ENCODE measurements at places on chromosomes 6 and 20.
A peak's percentile ranks its signal among the peaks of the same experiment; 100 is the strongest.

- no peak for DNase-seq
- no peaks in the 10 kb centered on the region for H3K4me1 ChIP-seq
- H3K27ac ChIP-seq: no peak overlapping the region
- H3K27me3 ChIP-seq: no peaks in the 10 kb centered on the region
Measured at GRCh38 chr6:28597217-28597835, 71.6 kb downstream of the GPX5 start.

GRCh38 chr20:44439318-44439717 lies 36.4 kb upstream of the TTPAL start:
- H3K27me3 ChIP-seq: no peaks in the 10 kb centered on the region
- DNase-seq: no peak
- H3K27ac ChIP-seq: no peak overlapping the region
- no peak overlapping the region for H3K4me3 ChIP-seq
- H3K4me1 ChIP-seq: no peaks in the 10 kb centered on the region

DNA sequence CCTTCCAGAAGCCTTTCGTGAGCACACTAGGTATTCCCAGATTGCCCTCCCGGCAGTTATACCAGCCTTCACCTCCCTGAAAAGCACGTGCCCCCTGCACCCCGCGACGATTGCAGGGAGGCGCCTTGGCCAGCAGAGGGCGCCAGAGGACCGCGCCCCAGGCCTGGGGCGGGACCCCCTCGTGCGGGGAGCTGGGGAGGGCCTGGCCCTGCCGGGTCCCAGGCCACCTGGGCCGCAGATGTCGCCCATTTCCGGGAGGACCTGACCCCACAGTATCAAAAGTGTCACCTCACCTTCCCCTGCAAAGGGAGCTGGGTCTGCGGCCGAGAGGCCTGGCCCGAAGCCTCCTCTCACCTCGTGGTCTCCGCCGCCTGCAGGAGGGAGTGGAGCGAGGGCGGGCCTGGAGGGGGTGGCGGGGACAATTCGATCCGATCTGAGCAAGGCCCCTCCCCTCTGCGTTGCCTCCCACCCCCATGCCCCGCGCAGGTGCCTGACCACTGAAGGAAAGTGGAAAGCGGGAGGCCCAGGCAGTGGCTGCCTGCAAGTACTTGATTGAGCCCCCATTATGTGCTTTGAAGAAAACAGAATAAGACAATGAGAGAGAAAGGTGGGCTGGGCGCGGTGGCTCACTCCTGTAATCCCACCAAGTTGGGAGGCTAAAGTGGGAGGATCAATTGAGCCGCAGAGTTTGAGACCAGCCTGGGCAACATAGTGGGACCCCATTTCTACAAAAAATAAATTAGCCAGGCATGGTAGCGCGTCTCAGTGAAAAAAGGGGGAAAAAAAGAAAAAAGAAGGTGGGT lies 3.5 kb upstream of the SNAI1 start:
- H3K4me1 ChIP-seq: peaks cover 31% of the 10 kb centered on the region
- no peaks in the 10 kb centered on the region for H3K36me3 ChIP-seq
- DNase-seq: no peak
- H3K4me3 ChIP-seq: peak overlapping the region; percentile 39
- H3K27ac ChIP-seq: no peak overlapping the region
- H3K27me3 ChIP-seq: no peaks in the 10 kb centered on the region

DNA sequence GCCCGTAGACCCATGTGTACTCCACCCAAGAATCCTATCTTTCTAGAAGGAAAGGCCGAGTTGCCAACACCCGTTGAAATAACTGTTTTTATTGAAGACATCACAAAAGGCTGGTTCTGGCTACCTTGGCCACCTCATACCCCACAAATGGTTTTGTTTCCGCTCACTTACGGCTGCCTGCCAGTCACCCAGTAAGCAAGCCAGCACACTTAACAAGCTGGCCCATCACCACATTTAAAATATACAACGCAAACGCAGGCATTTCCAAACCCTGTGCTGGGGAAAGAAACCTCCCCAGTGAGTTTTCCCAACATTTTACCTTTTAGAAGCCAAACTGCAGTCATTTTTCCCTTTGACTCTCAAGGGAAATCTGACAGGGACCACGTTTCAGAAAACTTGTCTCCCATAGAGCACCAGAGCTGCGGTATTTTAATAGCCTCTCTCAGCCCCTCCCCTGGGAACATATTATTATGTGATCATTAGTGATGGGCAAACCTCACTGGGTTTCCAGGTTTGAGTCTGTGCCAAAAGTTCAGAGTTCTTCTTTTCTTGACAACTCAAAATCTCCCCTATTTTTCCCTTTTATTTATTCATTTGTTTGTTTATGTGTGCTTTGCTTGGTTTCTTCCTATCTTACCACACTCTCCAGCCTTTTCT lies 36.7 kb upstream of the BMP2 start:
- no peak overlapping the region for H3K4me3 ChIP-seq
- no peak overlapping the region for H3K27ac ChIP-seq
- H3K4me1 ChIP-seq: no peaks in the 10 kb centered on the region
- no peaks in the 10 kb centered on the region for H3K36me3 ChIP-seq
- H3K27me3 ChIP-seq: no peaks in the 10 kb centered on the region
- no peak for DNase-seq

- H3K27me3 ChIP-seq: no peaks in the 10 kb centered on the region
- H3K27ac ChIP-seq: no peak overlapping the region
- H3K4me3 ChIP-seq: no peak overlapping the region
- no peak for DNase-seq
- no peaks in the 10 kb centered on the region for H3K36me3 ChIP-seq
Measured at GRCh38 chr20:61749406-61750075, 316.1 kb downstream of the TAF4 start.

GRCh38 chr6:87029711-87030314 lies 65.1 kb downstream of the CGA start:
- H3K4me1 ChIP-seq: no peaks in the 10 kb centered on the region
- no peaks in the 10 kb centered on the region for H3K36me3 ChIP-seq
- no peak overlapping the region for H3K27ac ChIP-seq
- H3K4me3 ChIP-seq: no peak overlapping the region
- no peak for DNase-seq

DNA sequence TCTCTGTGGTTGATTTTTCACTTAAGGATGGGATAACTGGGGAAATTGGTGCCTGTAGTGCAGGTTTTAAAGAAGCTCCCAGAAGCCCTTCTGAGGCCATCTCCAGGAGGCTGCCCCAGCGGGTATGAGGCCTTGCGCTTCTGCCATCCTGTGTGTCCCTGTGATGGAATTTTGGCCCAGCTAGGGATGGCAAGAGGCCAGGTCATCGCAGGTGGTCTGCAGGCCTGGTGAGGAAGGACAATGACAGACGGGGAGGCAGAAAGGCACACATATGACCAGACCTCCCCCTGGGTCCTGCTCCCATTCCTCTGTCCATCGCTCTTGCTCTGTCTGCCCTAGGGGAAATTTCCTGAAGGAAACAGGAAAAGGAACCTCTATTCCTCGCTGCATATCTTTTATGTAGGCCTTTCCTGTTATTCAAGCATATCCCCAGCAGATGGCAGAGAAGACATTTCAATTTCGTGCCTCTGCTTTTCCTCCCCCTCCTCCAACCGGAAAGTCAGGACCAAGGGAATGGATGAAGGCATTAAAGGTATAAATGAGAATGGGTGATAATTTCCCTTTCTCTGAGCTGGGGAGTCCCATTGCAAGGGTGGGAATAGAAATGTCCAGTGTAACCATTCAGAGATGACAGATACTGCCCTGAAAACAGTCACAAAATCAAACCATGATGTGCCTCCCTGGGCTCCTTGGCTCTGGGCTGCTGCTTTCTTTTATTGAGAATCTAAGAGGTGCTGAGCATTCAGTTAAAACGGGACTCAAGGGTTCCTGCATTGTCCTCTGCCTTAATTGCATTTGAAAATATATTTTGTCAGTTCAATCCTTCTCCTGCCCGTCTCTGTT lies 17.6 kb upstream of the HLA-F start:
- no peaks in the 10 kb centered on the region for H3K27me3 ChIP-seq
- H3K36me3 ChIP-seq: no peaks in the 10 kb centered on the region
- no peak overlapping the region for H3K27ac ChIP-seq
- no peak for DNase-seq

- DNase-seq: no peak
- no peaks in the 10 kb centered on the region for H3K36me3 ChIP-seq
- no peaks in the 10 kb centered on the region for H3K4me1 ChIP-seq
- no peak overlapping the region for H3K4me3 ChIP-seq
- no peaks in the 10 kb centered on the region for H3K27me3 ChIP-seq
Measured at GRCh38 chr20:24783631-24784492, 165.2 kb upstream of the CST7 start.

DNA sequence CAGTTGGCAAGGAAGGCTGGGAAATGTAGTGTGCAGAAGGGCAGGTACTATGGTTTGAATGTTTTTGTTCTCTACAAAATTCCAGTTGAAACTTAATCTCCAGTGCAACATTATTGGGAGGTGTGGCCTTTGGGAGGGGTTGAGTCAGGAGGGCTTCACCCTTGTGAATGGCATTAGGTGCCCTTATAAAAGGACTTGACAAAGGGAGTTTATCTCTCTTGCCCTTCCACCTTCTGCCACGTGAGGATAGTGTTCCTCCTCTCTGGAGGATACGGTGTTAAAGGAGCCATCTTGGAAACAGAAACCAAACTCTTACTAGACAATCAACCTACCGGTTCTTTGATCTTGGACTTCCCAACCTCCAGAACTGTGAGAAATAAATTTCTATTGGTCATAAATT lies 82.2 kb upstream of the LRFN2 start:
- H3K36me3 ChIP-seq: no peaks in the 10 kb centered on the region
- H3K4me3 ChIP-seq: no peak overlapping the region
- H3K4me1 ChIP-seq: no peaks in the 10 kb centered on the region
- no peaks in the 10 kb centered on the region for H3K27me3 ChIP-seq

DNA sequence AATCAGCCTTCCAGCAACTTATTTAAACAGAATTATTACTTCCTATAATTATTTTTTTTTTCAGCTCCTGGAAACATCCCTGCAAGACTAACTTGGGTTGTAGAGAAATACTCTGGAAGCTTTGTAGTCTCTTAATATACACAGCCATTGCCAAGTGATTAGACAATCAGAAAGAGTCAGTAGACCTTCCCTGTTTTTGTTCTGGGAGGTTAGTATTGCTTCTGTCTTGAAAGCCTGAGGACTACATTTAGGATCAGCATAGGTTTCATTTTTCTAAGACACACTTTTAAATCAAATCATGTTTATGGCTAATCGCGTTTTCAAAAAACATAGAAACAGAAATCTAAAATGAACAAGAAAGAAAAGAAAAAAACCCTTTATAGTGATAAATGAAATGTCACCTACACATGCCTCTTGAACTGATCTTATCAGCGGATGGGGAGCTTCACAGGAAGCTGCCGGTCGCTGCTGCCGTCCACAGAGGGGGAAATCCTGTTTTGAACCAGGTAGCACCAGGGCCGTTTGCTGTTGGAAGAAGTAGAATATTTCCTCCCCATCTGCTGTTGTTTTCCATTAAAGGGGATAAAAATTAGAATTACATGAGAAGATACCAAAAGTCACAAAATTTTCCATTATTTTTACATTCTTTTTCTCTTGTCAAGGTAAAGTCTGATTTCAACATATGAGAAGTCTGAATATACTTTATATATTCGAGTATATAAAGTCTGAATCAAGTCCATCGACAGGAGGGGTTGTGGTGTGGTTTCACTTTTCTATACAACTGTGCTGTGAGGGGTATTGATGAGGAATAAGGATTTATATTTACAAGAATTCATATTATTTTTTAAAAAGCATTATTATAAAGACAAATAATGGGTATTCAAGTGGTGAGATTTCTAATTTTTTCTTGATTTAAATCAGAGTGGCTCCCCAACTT lies 94.6 kb downstream of the ARMC2 start:
- H3K27ac ChIP-seq: peak overlapping the region; percentile 89
- peaks cover 73% of the 10 kb centered on the region for H3K4me1 ChIP-seq
- DNase-seq: no peak
- H3K36me3 ChIP-seq: no peaks in the 10 kb centered on the region

- H3K4me3 ChIP-seq: no peak overlapping the region
- no peak overlapping the region for H3K27ac ChIP-seq
- no peaks in the 10 kb centered on the region for H3K27me3 ChIP-seq
- H3K36me3 ChIP-seq: no peaks in the 10 kb centered on the region
- H3K4me1 ChIP-seq: peaks cover 15% of the 10 kb centered on the region
Measured at GRCh38 chr6:26230351-26230750, 134.6 kb upstream of the BTN3A2 start.

- H3K27me3 ChIP-seq: no peaks in the 10 kb centered on the region
- no peak overlapping the region for H3K27ac ChIP-seq
- H3K4me1 ChIP-seq: no peaks in the 10 kb centered on the region
- no peaks in the 10 kb centered on the region for H3K36me3 ChIP-seq
- no peak for DNase-seq
Measured at GRCh38 chr20:18004384-18005031, 35.7 kb downstream of the MGME1 start.

- H3K36me3 ChIP-seq: no peaks in the 10 kb centered on the region
- peak overlapping the region; percentile 9 for H3K4me3 ChIP-seq
- H3K27me3 ChIP-seq: no peaks in the 10 kb centered on the region
- peaks cover 76% of the 10 kb centered on the region for H3K4me1 ChIP-seq
- H3K27ac ChIP-seq: no peak overlapping the region
- DNase-seq: no peak
Measured at GRCh38 chr6:37822851-37823682, 3.5 kb downstream of the ZFAND3 start.

GRCh38 chr6:7169296-7169721 lies 61.5 kb downstream of the RREB1 start:
- no peak for DNase-seq
- H3K4me1 ChIP-seq: peaks cover 82% of the 10 kb centered on the region
- peak overlapping the region; percentile 33 for H3K27ac ChIP-seq
- H3K4me3 ChIP-seq: no peak overlapping the region
- no peaks in the 10 kb centered on the region for H3K27me3 ChIP-seq

- no peak for DNase-seq
- H3K27ac ChIP-seq: no peak overlapping the region
- no peaks in the 10 kb centered on the region for H3K27me3 ChIP-seq
- no peaks in the 10 kb centered on the region for H3K36me3 ChIP-seq
Measured at GRCh38 chr20:53321596-53321995, 272.0 kb downstream of the ZNF217 start.

DNA sequence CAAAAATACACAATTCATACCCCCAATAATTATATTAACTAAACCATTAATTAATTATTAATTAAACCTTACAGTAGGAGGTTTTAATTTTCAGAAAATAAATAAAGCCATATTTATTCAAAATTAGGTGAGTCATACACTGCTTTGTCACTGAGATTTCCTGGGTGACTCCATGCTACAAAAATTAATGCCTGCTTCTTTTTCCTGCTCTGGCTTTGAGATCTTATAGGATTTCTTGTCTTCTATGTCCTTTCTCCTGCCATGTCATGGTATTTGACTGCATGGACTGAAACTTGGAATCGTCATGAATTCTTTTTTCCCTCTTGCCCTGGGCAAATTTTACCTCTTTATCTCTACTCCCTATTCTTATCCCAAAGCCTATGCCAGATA lies 133.2 kb downstream of the PHACTR1 start:
- no peaks in the 10 kb centered on the region for H3K27me3 ChIP-seq
- H3K36me3 ChIP-seq: no peaks in the 10 kb centered on the region
- no peak overlapping the region for H3K27ac ChIP-seq
- H3K4me1 ChIP-seq: no peaks in the 10 kb centered on the region
- no peak overlapping the region for H3K4me3 ChIP-seq
